Putamen (tissue), 1 donor: ENCODE measurements at places on chromosomes 1 and 21.

- DNase-seq = no peak
These were observed 362.7 kb downstream of the PTPRU start for GRCh38 chr1:29599071-29599470.

- DNase-seq = no peak
These were observed 401.2 kb downstream of the MATN1 start for GRCh38 chr1:30321996-30322858.

- no peak for DNase-seq
These were observed 24.1 kb upstream of the CYP4A22 start for GRCh38 chr1:47113178-47113577.

DNA sequence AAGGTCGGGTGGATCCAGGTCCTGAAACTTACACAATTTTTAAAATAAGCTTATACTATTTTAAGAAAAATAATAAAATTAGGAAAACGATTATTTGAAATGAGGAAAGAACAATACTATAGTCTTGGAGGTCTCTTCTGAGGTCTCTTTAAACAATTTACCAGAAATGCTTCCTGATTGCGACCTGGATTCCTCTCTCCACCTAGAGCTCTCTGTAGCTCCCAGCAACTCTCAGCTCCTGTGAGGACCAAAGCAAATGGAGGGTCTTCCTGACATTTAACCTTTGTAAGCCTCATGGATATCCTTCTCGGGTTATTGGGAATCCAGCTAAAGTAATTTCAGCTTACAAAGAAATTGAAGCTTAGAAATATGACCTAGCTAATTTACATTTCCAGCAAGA, 886 bp downstream of the BTBD8 start:
- no peak for DNase-seq
